Smooth muscle cell of the brain vasculature (primary cell): ENCODE measurements at places on chromosomes 12 and 14.

DNA sequence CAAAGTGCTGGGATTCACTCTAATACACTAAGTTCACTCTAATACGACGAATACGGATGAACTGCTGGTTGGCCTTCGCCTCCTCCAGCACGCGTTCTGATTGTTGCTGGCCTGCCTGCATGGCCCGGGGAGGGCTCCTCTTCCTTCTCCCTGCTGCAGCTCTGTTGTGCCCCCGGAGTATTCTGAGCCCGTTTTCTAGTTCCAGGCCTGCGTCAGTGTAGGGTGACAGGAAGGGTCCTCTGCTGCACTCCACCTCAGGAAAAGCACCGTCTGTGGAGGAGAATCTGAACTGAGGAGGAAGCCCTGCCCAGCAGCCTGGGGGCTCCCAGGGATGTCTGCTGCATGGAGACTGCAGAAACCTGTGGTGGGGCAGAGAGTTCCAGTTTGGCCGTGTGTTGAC is 44.4 kb downstream of the DDX51 start:
- DNase-seq: no peak

- DNase-seq: no peak
Measured at GRCh38 chr12:3436461-3437065, 54.4 kb upstream of the PRMT8 start.

GRCh38 chr12:111394480-111394879 is 11.2 kb upstream of the SH2B3 start:
- no peak for DNase-seq

DNA sequence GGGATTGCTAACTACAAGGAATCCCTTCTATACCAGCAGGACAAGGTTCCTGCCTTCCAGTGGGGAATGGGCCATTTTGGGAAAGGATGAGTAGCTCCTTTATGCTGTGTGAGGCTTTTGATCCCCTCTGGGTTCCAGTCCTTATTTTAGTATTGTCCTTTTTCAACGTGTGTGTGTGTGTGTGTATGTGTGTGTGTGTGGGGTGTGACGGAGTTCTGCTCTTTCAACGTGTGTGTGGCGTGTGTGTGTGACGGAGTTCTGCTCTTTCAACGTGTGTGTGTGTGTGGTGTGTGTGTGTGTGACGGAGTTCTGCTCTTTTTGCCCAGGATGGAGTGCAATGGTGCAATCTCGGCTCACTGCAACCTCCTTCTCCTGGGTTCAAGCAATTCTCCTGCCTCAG is 27.4 kb downstream of the RAB35 start:
- DNase-seq: no peak

DNA sequence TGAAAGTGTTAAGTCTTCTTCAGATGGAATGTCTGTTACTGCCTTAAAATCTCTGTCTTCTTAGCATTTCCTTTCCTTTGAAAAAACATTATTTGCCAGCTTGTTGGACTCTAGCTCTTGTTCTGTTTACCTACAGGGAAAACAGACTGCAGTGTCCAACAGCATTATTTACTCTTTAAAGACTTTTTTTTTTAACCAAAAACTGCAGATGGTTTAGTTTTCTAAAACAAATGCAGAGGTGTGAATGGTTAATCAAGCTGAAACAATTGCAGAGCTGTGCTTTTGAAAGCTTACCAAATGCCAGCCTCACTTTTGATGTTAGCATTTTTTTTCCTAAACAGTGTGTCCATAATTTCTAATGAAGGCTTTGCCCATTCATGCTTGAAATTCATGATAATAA is 323.3 kb downstream of the TMEM117 start:
- DNase-seq: no peak

DNA sequence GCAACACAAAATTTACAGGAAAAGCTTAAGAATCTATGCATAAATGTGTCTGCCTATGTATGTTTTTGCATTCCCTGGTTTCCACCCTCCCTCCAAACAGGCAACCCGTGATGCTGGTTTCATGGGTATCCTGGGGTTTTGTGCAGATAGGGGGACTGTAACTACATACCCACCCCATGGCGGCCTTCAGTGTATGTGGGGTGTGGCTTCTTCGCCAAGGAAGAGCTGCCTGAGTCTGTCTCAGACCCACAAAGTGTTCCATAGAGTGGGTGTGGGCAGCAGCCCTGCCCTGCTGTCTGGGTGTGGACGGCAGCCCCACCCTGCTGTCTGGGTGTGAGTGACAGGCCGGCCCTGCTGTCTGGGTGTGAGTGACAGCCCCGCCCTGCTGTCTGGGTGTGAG is 174.8 kb downstream of the ADGRD1 start:
- no peak for DNase-seq
